ENCODE measurements at places on chromosomes 3 and 15.

DNA sequence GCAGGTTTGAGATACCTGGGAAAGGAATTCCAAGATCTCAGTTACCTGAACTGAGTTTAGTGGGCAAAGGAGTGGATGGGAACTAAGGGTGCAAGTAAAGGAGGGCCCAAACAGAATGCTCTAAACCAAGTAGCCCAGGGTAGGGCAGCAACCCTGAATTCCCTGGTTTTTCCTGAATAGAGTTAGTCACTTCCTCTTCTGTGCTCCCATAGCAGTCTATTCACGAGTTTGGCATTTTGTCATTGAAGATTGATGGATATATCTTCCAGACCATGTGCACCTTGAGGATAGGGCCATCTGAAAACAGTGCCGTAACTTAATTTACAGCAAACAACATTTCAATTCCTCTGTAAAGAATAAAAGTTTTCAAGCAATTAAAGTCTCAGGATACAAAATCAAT lies 18.5 kb upstream of the PTX3 start:
- no peak for DNase-seq

GRCh38 chr3:46500656-46501635 lies 3.2 kb downstream of the RTP3 start:
- DNase-seq: no peak

GRCh38 chr3:1269808-1270207 lies 177.0 kb downstream of the CNTN6 start:
- DNase-seq: no peak

GRCh38 chr15:43207024-43207423 lies 13.8 kb downstream of the EPB42 start:
- DNase-seq: no peak

GRCh38 chr3:64134882-64135281 lies 90.4 kb downstream of the PRICKLE2 start:
- DNase-seq: no peak

DNA sequence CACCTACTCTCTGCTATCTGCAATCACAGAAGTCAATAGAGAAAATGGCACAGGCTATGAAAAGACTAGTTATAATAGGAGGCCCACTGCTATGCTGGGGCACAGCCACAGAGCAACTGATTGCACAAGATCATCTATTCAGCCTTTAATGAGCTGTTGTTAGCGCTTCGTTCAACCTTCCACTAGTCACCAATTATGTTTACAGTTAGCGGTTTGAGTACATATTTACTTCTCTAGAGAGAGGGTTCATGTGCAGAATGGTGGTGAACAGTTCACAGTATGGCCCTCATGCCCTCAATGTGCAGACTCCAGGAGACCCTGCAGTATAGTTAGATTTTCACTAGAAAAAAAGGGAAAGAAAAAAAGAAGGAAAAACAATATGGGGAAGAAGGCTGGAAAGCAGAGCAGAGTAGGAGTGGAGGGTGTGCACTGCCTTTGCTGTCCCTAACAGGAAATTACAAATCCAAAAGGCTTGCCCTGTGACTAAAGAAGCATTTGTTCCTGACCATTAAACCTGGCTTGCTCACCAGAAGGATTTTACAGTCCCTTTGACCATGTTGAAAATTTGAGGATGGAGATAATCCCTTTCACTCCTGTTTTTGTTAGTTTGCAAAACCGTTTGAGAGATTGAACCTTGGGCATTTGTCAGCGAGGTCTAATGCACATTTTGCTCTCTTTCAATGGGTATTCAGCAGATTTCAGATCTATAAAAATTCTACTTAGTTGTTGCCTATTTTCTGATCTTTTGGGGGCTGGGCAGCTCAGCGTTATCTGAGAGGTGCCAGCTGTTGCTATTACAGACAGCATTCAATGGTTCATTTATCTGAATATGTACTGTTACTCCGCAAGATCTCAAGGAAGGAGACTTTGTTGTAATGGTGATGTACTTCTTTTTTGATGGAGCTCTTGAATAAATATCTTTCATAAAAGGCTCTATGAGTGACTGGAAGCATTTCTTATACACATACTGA lies 296.1 kb downstream of the LSAMP start:
- DNase-seq: no peak

- no peak for DNase-seq
These were observed 78.1 kb upstream of the PRICKLE2 start for GRCh38 chr3:64303401-64303800.

DNA sequence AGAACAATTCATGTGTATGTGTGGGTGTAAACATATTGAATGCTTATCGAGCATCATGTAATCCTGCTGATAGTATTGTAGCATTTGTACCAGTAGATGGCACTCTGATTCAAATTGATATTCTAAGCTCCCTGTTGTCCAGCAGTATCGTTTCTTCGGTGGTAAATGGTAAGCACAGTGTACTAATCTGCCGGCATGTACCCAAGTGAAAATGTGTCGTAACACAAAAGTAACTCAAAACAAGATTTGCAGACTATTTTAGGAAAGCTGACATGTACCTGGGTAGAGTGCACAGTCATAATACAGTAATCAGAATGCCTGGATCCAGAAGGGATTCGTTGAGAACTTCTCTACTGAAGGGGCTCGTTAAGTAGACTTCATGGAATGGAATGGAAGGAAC lies 31.7 kb upstream of the MNS1 start:
- DNase-seq: peak; percentile 18

DNA sequence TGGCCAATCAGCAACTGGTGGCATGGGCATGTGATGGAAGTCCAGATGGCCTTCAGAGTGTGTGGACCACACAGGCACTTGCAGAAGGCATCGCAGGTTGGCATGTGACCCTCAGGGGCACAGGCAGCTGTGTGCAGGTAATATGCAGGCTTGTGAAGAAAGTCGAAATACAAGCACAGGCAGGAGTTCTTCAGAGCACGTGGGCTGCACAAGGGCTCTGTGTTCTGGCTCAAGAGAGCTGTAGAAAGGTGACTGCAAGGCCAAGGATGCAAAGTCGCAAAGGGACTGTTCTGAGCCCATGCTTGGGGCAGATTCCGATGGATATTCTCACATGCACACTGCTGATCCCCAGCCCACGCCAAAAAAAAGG lies 8.3 kb downstream of the LRRC2 start:
- DNase-seq: no peak

GRCh38 chr3:55507808-55508207 lies 20.7 kb upstream of the WNT5A start:
- DNase-seq: no peak

DNA sequence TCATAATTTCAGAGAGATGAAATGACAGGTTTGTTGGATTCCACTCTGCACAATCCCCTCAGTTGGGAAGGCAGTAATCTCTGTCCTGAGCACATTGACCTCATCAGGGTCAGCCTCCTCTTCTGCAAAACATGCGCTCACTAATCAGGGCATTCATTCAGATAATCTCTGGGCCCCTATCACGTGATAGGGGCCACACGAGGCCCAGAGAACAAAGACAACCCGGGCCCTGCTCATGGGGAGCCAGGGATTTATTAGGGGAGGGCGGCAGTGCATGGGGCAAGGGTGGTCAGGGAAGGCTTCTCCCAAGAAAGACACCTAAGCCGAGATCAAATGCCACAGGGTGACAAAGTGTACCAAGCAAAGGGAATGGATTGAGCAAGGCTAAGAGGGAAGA lies 1.1 kb downstream of the TCTA start:
- no peak for DNase-seq

DNA sequence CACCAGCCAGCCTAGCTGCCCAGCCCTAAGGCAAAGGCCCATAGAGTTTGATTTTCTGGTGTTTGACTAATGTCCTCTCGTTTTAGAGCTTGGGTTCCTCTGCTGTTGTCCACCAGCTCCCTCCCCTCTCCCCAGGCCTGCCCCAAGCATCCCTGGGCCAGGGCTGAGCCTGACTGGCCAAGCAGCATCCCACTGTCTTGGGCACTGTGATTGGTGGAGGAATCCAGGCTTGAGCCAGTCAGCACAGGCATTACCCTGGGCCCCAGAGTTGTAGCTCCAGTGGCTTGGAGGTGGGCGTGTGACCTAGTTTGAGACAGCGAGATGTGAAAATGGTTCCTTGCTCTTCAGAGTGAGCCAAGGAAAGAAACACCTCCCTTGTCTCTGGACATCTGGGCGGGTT lies 155.3 kb upstream of the MEF2A start:
- DNase-seq: no peak

- no peak for DNase-seq
These were observed 8.6 kb downstream of the ZNF445 start for GRCh38 chr3:44468572-44469520.

DNA sequence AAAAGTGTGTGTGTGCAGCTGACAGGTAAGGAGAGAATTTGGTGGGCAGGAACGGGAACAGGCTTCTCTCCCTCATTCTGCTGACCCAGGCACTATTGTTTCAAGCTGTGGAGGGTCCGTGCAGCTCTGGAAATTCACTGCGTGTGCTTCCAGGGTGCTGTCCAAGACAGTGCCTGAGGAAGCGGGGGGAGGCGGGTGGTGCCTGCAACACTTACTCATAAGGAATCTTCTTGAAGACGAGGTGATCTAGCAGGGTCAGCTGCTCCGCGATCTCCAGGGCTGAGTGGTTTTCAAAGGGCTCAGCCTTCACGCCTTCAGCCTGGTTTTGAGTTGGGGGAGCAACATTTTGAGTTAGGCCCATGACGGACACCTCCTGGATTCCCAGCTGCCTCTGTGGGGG lies 46.6 kb upstream of the CTSH start:
- DNase-seq: no peak

DNA sequence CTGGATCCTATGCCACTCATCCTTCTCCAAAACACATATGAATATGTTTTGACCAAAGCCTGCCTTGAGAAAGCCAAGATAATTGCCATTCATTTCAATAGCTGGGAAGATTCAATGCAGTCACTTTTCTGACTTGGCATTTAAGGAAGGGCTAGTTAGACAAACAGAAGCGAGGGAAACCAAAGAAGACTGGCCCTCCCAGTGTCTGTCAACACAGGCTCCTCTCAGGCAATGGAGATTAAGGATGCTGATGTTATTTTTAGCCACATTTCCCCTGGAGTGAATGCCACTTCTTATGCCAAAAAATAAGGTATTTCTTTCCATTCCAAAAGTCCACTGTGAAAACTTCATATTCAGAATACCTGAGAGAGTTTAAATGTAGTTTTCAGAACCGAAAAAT lies 101.7 kb downstream of the P3H2 start:
- no peak for DNase-seq

DNA sequence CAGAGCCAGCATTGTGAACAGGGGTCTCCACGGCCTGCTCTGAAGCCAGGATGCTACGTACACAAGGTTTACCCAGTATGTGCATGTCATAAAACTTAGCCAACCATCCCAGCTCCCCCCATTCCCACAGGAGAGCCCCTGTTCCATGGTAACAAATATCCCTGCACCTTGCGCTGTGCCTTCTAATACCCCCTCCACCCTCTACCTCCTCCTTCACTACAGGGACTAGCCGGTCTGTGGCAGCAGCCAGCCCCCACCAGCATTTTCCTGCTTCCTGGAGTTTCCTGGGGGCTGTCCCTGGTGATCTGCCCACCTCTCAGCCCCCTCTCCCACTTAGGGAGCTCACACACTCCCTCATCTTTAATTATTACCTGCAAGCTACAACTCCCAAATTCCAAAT lies 20.4 kb downstream of the ACSBG1 start:
- DNase-seq: no peak
